ENCODE measurements at places on chromosomes 12 and 14. TPM values are rescaled to one million over a fixed set of nuclear protein-coding genes. Genes with fewer than 3 reads are reported as not detected.

The OR6C4 gene
- total RNA-seq: not detected

The TMEM63C gene
- total RNA-seq: 0.17 TPM

The ARHGAP5 gene
- 101 TPM for total RNA-seq

The PKP2 gene
- 32.8 TPM for total RNA-seq

The RIMBP2 gene
- not detected for total RNA-seq

The C14orf180 gene
- total RNA-seq: 9.3 TPM

The PARP2 gene
- total RNA-seq: 11.2 TPM

The IPO8 gene
- 51.5 TPM for total RNA-seq

The RNF212B gene
- not detected for total RNA-seq

The STON2 gene
- total RNA-seq: 37.4 TPM

The PLA2G1B gene
- total RNA-seq: not detected

The MYBPC1 gene
- total RNA-seq: 0.66 TPM

The OAS3 gene
- 13.2 TPM for total RNA-seq

The LRRC9 gene
- total RNA-seq: not detected

The LTB4R2 gene
- 7.3 TPM for total RNA-seq

The FSCB gene
- not detected for total RNA-seq

The IFNG-AS1 gene
- 0.65 TPM for total RNA-seq

Measured in subcutaneous adipose tissue (tissue), 4 donors.